Osteocyte (in vitro differentiated cells): ENCODE measurements at places on chromosomes 5 and 9. TPM values are rescaled to one million over a fixed set of nuclear protein-coding genes. Genes with fewer than 3 reads are reported as not detected.

FOXD1 gene
- total RNA-seq = 64.1 and 73.4 TPM in 2 replicates

GNE gene
- total RNA-seq = 16.5 and 16.9 TPM in 2 replicates

JAK2 gene
- total RNA-seq = 23.3 and 24.6 TPM in 2 replicates

MEGF10 gene
- 39.8 and 41.0 TPM in 2 replicates for total RNA-seq

DNA sequence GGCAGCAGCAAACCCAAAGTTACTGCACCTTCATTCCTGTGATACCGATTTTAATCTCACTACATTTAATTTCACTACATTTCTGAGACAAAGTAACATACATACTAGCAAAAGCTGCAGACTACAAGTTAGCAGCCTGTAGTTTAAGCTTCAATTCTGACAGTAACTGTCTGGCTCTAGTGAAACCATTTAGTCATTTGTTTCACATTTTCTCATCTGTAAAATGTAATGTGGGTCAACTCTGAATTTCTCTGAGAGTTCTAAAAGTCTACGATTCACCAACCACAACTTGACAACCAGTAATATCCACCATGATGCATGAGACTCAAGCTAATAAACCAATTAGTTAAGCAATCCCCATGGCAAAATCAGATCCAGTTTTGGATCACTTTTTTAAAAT lies 408.9 kb downstream of the PDE4D start:
- no peak for DNase-seq

DNA sequence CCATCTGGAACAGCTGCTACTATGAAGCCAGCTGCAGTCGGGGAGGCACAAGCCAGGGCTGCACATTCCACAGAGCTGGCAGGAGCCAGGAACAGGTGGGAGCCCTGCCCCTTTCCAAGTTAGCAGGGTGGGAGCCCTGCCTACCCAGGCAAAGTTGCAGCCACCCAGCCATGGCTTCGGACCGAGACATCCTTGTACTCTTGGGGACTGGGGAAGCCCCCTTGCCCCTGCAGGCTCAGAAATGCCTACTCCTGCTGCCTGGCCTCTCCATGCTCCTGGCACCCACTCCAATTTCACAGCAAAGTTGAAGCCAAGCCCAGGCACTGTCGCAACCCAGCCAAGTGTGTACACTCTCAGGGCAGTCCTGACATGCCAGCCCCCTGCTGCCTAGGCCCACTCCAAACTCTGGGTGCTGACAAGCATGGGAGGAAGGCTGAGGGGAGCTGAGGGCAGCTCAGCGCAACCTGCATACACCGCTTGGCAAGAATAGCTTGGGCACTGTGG lies 165.1 kb downstream of the RNF180 start:
- no peak for DNase-seq

GRCh38 chr9:133768371-133768858 lies 30.3 kb upstream of the SARDH start:
- peak; percentile 78 for DNase-seq

DNA sequence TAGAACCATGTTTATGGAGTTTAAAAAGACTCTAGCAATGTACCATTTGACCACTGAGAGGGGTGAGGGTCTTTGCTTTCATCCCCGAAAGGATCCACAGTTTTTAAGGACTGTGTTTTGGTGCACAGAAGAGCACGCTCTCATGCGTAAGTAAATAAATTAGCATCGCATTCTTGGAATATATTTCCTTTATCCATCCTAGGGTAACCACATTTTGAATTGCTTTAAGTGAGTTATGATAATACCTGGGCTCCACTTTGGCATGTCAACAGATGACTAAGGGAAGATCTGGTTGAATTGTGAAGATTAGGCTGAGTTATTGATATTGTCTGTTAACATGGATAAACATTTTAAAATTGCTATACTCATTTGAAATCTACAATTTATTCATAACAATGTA lies 89.4 kb upstream of the EDIL3 start:
- no peak for DNase-seq

- no peak for DNase-seq
Observed at GRCh38 chr5:5398071-5398470, 24.4 kb upstream of the ICE1 start.

DNA sequence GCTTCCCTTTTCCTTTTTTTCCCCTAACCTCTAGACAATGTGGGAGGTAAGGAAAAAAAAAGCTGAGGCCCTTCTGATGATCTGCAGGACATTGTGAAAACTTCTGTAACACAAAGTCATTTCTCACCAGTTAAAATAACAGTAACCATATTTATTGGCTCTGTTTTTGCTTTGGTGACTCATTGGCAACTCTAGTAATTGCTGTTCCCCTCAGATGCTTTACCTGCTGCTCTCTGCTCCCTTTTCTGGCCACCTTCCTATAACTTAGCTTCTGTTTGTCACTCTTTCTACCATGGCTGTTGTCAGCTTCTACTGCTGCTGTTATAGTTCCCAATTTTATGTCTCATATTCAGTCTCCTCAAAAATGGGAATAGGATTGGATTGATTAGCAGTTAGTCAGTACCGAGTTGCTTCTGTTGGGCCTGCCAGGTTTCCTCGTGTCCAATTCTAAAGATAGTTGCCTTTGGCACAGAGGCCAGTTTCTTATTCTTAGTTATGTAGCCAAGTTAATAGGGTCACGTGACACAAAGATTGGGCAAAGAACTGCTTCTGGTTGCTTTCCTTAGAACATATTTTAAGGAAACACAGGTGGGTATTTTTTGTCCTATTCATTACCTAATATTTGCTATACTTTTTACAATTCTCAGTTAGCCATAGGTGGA lies 16.8 kb downstream of the SCAMP1 start:
- DNase-seq = no peak
